ENCODE measurements at places on chromosomes 5 and 9. TPM values are rescaled to one million over a fixed set of nuclear protein-coding genes. Genes with fewer than 3 reads are reported as not detected.

GRCh38 chr9:115606838-115607237 lies 488.9 kb upstream of the TNC start:
- DNase-seq = no peak

- DNase-seq = no peak
These were observed 576.7 kb upstream of the ACO1 start for GRCh38 chr9:31807574-31808256.

DNA sequence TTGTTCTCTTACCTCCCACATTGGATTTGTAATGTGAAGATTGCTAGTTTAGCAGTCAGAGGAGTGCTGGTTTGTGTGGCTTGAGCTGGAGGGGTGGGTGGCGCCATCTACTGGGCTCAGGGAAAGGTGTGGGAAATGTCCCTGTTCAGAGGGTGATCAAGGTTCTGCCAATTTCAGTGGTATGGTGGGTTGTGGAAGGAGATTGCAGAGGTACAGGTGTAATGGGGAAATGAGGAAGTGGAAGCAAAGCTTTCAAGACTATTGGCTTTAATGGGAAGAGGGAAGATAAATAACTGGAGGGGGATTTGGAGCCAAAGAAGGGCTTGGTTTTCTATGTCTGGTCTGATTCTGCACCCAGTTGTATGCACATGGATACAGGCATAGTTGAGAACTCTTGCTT lies 76.4 kb downstream of the OSMR start:
- DNase-seq = peak; percentile 39

- no peak for DNase-seq
These were observed 69.1 kb downstream of the OTP start for GRCh38 chr5:77569409-77569808.

DNA sequence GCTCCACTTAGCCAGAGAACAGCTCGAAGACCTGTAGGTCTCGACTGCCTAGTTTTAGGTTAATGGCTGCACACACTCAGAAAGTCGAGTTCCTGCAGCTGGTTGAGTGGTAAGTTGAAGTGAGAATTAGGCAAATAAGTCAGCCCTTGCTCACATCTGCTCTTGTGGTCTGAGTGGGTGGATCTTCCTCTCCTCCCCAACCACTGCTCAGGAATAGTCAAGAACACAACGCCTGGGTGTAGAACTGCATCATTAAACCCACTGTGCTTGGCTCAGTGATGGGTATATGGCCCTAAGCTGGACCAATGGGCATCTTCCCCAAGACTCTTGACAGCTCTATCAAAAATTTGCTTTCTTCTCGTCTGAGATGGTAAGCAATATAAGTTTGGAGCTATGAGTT lies 20.9 kb upstream of the ADAM19 start:
- no peak for DNase-seq

- DNase-seq = no peak
These were observed 1.3 kb upstream of the ITGA1 start for GRCh38 chr5:52786391-52786790.

DNA sequence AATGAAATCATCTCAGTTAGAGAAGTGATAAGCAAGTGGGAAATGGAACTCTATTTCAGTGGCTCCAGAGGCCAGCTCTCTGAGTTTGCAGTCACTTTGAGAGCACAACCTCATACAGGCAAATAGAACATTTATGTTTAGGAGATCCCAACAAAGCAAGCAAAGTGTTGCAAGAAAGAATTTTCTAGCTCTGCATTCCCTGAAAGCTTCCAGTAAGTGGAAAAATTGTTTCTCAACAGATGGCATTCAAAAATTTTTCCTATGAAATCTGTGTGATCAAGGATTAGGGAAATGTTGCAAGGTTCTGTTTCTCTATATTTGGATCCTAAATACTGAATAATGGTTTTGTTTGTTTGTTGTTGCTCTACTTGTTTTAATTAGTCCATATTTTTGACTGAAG lies 764.2 kb upstream of the ZNF608 start:
- DNase-seq = no peak

GRCh38 chr5:151079838-151080612 lies 809 bp downstream of the TNIP1 start:
- DNase-seq = no peak

GRCh38 chr5:10662661-10663488 lies 98.2 kb downstream of the DAP start:
- DNase-seq = no peak

DNA sequence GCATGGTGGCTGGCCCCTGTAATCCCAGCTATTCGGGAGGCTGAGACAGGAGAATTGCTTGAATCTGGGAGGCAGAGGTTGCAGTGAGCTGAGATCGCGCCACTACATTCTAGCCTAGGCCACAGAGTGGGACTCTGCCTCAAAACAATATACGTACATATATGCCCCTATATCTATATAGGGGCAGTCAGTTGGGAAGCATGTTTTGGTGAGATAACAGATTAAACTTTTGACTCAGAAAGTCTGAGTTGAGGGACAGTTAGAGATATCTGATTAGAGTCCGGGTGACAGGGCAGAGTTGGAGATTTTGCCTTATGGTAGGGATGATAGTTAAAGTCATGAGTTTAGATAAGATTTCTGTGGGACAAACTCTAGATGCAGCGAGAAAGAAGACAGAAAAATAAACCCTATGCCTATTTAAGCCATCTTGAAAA lies 71.8 kb upstream of the ALDH1A1 start:
- no peak for DNase-seq

- no peak for DNase-seq
These were observed 50.9 kb downstream of the OSTF1 start for GRCh38 chr9:75139201-75139600.

DNA sequence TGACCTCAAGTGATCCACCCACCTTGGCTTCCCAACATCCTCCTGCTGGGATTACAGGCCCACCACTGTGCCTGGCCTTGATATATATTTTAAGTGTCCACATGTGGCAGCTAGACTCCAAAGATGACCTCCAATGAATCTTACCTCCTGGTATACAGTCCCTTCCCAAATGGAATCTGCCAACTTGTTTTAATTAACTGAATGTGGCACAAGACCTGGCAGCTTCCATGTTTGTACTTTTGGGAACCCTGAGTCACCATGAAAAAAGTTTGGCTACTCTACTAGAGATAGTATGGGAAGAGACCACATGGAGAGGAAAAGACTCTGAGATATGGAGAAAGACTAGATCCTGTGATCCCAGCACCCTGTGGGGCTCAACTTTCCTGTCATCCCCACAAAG lies 42.5 kb downstream of the CCL28 start:
- DNase-seq = no peak

DNA sequence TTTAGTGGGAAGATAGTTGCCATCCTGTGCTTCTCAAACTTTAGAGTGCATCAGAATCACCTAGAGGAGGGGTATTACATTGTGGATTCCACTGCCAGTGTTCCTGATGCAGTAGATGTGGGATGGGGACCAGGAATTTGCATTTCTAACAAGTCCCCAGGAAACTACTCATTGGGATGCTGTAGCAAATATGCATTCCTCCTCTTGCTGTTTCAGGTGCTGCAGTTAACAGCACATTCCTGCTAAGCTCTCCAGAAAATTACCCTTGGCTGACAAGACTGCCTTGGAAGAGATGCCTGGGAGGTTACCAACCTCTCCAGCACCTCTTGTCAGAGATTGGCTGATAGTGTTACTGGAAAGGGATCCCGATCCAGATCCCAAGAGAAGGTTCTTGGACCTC lies 270.5 kb downstream of the OSTF1 start:
- no peak for DNase-seq

GRCh38 chr5:139752506-139753473 lies 42.8 kb upstream of the PSD2 start:
- DNase-seq = no peak

DNA sequence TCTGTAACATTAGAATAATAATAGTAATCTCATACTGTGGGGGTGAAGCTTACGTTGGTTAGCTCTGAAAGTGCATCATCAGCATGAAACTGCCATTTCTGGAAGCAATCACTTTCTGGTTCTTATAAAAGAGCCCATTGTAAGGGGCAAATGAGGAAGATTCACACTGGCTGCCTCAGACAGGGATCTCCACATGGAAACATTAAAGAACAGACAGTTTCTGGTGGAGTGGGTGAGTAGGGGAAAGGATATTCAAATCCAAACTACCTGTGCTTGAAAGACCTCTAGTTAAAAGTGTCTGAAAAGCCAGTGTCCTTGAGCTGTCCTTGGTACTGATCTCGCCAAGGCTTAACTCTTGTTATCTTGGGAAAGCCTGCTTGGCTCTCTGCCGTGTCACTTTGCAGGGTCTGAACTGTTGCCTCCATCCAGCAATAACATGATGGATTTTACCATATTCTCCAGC lies 19.1 kb upstream of the SLC31A2 start:
- peak; percentile 75 for DNase-seq

Gene CDH10
- polyA plus RNA-seq = 7.7 TPM

Gene AJM1
- 1.00 TPM for polyA plus RNA-seq

Gene ACTBL2
- not detected for polyA plus RNA-seq

Gene TMOD1
- polyA plus RNA-seq = 1.7 TPM

Gene SELENOP
- 433 TPM for polyA plus RNA-seq

Gene SLC9A3
- 60.6 TPM for polyA plus RNA-seq

Gene CFAP77
- 0.83 TPM for polyA plus RNA-seq

Gene C5orf58
- 0.25 TPM for polyA plus RNA-seq

Measured in left kidney (tissue), 8 donors.